ENCODE measurements at places on chromosomes 16 and 17.

DNA sequence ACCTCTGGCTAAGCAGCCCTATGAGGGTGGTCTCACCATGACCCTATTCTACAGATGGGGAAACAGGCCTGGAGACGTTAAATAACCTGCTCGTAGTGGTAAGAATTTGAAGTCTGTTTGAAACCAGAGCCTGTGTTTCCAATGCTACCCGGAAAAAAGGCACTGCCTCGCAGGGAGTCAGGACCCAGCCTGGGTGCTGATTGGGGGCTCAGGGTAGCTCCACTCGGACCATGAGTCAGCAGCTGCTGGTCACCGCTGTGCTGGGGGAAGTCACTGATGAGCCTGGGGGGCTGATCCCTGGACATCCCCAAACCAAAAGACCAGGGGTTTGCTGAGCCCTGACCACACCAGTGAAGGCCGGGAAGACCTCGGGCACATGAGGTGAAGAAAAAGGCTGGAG, 9.4 kb upstream of the PLD6 start:
- H3K27me3 ChIP-seq = no peaks in the 10 kb centered on the region
- H3K4me1 ChIP-seq = no peaks in the 10 kb centered on the region
- H3K27ac ChIP-seq = no peak overlapping the region
- H3K36me3 ChIP-seq = peaks cover 100% of the 10 kb centered on the region

DNA sequence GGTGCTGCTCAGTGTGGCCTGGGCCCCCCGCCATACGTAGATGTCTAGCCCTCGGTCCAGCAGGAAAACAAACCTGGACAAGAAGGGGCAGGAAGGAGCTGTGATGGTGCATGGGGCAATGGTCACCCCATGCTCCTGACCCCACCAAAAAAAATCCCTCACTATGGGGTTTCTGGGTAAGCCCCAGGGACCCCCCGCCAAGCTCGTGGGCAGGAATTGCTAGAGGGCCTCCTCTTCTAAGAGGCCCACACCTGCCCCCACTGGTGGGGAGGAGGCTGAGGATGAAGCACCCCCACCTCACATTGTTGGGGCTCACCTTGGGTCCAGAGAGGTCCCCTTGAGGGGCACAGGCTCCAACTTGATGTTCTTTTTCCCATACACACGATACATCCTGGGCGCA, 9.7 kb downstream of the FLII start:
- H3K4me3 ChIP-seq = no peak overlapping the region
- no peaks in the 10 kb centered on the region for H3K27me3 ChIP-seq
- DNase-seq = no peak
- no peaks in the 10 kb centered on the region for H3K36me3 ChIP-seq

- H3K4me3 ChIP-seq = no peak overlapping the region
- no peaks in the 10 kb centered on the region for H3K4me1 ChIP-seq
- H3K27ac ChIP-seq = no peak overlapping the region
- H3K27me3 ChIP-seq = no peaks in the 10 kb centered on the region
- no peaks in the 10 kb centered on the region for H3K36me3 ChIP-seq
- no peak for DNase-seq
These were observed 50.5 kb downstream of the SYT17 start for GRCh38 chr16:19218581-19218980.

DNA sequence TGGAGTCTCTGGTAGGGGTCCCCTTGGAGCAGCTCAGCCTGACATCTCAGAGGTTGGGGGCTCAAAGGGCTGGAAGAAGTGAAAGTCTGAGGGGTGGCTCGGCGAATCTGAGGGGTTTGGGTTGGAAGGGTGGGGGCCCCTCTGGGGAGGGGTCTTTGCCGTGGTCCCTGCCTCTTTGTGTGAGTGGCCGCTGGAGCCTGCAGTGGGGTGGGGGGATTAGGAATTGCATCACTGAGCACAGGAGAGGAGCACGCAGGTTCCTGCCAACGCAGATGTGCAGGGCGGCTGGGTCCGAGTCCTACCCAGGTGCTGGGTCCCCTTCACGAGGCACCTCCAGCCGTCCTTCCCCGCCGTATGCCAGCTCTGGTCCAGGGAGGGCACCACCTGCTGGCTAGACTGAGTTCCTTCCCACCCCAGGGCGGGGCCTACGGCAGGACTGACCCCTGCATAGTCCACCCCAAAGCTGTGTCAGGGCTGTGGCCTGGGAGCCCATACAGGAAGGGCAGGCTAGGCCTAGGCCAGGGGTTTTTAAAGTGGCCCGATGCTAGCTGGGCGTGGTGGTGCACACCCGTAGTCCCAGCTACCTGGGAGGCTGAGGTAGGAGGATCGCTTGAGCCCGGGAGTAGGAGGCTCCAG, 9.9 kb downstream of the FMNL1 start:
- no peaks in the 10 kb centered on the region for H3K27me3 ChIP-seq
- H3K4me1 ChIP-seq = peaks cover 40% of the 10 kb centered on the region
- DNase-seq = no peak
- no peak overlapping the region for H3K4me3 ChIP-seq
- H3K36me3 ChIP-seq = peaks cover 33% of the 10 kb centered on the region
- H3K27ac ChIP-seq = peak overlapping the region; percentile 97

- no peaks in the 10 kb centered on the region for H3K4me1 ChIP-seq
- H3K27me3 ChIP-seq = no peaks in the 10 kb centered on the region
- H3K27ac ChIP-seq = no peak overlapping the region
- no peaks in the 10 kb centered on the region for H3K36me3 ChIP-seq
- no peak for DNase-seq
These were observed 271.8 kb downstream of the CPPED1 start for GRCh38 chr16:12531937-12532336.

All from left lung (tissue), 14 donors.